ENCODE measurements at places on chromosomes 5 and 9. TPM values are rescaled to one million over a fixed set of nuclear protein-coding genes. Genes with fewer than 3 reads are reported as not detected.

DNA sequence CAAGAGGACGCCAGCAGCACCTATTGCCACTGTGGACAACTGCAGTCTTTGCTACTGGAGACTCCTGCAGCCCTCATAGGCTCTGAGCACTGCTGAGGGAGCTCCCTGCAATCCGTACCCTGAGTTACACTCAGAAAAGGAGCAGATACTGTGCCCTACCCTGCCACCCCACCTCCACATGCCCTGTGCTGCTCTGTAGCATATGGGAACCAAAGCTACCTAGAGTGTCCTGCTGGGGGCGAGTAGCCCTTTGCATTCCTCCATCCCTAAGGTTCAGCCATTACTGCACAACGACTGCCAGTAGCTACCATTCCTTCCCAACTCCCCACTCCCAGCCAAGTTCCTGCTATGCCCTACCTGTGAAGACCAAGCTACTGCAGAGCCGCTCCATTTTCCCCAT is 90.2 kb upstream of the SNCAIP start:
- DNase-seq: no peak

- DNase-seq: no peak
Measured at GRCh38 chr9:133957328-133957727, 34.8 kb downstream of the VAV2 start.

DNA sequence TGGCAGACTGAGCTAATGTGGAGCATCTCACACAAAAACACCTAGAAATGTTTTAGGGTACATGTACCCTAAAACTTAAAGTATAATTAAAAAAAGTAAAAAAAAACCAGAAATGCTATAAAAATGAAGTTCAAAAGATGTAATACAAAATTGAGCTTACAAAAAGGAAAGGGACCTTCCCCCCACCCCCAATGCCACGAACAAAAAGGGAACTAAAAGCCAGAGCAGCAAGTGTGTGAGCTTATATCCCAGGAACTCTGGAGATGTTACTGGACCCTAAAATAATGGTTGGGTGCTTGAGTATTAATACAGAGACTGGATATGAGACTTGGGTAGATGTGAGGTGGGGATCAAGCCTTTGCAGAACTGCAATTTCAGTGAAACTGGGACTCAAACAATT is 11.0 kb downstream of the SPATA9 start:
- DNase-seq: no peak

DNA sequence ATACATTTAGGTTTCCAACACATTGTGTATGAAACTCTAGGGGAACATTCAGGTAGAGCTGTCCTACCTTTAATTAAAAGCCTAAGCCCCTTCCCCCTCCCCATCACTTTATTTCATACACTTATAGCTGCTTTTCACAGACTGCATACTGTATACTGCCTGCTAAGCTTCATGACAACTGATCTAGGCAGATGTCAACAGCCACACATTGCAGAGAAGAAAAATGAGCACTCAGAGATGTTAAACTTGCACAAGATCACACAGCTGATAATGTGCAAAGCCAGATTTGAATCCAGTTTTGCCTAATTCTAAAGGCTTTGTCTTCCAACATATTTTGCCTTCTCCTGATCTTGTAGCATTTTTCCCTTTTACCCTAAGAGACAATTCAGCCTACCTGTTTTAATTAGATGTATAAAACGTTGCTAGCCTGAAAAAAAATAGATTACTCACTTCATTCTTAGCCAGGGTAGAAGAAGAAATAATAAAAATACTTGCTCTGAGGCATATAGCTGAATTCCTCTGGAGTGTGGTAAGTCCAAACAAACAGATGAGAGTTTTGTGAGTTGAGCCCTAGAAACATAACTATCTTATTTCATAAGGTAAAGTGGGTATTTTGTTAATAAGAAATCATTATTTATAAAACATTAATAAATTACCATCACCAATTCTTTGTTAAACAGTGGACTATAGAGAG is 56.9 kb upstream of the CAST start:
- no peak for DNase-seq

GRCh38 chr5:3489239-3489843 is 106.3 kb upstream of the IRX1 start:
- no peak for DNase-seq

- no peak for DNase-seq
Measured at GRCh38 chr5:14168793-14169262, 25.7 kb downstream of the TRIO start.

DNA sequence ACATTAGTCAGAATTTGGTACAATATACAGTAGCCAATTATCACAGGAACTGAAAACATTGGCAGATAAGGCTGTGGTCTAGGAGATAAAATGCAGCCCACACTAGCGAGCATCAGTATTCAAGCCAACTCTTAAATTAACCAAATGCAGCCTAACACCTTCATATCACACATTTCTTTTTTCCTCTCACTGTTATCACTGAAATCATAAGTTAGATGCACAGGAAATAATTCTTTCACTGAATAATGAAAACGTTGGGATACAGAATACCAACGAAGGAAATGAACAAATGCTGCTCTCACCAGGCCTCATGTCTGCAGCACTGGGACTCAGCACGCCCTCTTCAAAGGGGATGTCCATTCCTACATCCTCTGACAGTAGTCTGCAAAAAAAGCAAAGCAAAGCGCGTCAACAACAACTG is 109.1 kb upstream of the PCA3 start:
- DNase-seq: no peak

JAKMIP2 gene
- 1.8 TPM for total RNA-seq

MEIKIN gene
- not detected for total RNA-seq

Data from CD8-positive, alpha-beta memory T cell (primary cell).